ENCODE measurements at places on chromosomes 2 and 18. TPM values are rescaled to one million over a fixed set of nuclear protein-coding genes. Genes with fewer than 3 reads are reported as not detected.

Gene DTNB
- total RNA-seq: 1.0 TPM

- H3K27me3 ChIP-seq: no peaks in the 10 kb centered on the region
- H3K36me3 ChIP-seq: no peaks in the 10 kb centered on the region
- no peak for DNase-seq
- H3K4me3 ChIP-seq: no peak overlapping the region
- no peaks in the 10 kb centered on the region for H3K4me1 ChIP-seq
Measured at GRCh38 chr2:234606896-234607295, 110.0 kb upstream of the ARL4C start.

GRCh38 chr2:24459224-24460161 is 31.6 kb upstream of the NCOA1 start:
- no peak overlapping the region for H3K27ac ChIP-seq
- H3K27me3 ChIP-seq: no peaks in the 10 kb centered on the region
- H3K36me3 ChIP-seq: no peaks in the 10 kb centered on the region

DNA sequence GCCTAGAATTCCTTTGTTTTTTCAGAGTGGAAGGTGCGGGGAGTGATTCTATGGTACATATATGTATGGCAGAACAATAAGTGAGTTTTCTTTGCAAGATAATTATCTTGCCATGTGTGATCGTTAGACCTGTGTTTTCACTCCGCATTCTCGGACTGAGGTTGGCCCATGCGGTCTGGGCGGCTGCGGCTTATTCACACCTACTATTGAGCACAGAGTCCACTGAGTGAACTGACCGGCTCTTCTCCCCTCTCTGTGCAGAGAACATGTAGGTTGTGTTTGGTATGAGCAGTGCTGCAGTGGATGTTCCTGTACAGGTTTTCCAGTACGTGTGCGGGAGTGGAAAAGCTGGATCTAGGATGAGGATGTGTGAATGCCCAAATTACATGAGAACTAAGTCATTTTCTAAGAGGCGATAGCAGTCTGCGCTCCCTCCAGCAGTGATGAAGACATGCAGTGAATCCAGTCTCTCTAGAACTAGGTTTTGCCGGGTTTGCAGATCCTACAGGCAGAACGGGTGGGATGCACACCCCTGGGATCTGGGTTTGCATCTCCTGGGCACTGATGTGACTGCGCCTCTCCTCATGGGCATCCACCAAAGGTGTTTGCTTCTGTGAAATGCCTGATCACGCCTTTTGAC is 27.1 kb downstream of the MTERF4 start:
- no peaks in the 10 kb centered on the region for H3K27me3 ChIP-seq
- H3K36me3 ChIP-seq: peaks cover 45% of the 10 kb centered on the region
- H3K27ac ChIP-seq: no peak overlapping the region
- no peak for DNase-seq
- H3K4me1 ChIP-seq: peaks cover 38% of the 10 kb centered on the region

Gene ABHD1
- not detected for total RNA-seq

DNA sequence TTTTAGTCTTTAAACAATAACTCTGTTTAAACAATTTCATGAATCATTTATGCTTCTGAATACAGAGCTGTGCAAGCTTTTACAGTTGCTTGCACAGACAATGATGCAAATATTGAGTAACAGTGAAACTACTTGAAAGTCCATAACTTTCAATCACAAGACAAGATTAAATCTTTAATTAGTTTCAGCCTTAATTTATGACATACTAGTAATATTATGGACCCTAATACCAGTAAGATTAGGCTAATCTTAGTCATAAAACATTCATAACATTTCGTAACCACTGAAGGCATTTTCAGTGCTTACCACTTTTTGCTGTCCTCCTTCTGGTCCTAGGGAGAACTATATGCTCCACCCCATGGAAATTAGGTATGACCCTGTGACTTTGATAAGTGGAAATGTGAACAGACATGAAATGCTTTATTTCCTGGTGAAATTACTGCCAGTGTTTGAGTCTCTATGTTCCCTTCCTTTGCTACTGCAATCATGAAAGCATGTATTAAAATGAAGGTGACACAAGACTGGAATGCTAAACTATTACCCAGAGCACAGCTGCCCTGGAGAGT is 1.8 kb upstream of the COBLL1 start:
- no peak for DNase-seq
- no peak overlapping the region for H3K27ac ChIP-seq
- peaks cover 7% of the 10 kb centered on the region for H3K36me3 ChIP-seq
- peaks cover 7% of the 10 kb centered on the region for H3K27me3 ChIP-seq

- no peaks in the 10 kb centered on the region for H3K27me3 ChIP-seq
- no peaks in the 10 kb centered on the region for H3K36me3 ChIP-seq
- H3K4me1 ChIP-seq: no peaks in the 10 kb centered on the region
Measured at GRCh38 chr18:10202845-10203321, 251.6 kb upstream of the APCDD1 start.

Gene PDCD1
- not detected for total RNA-seq

Gene GALNT14
- 0.21 TPM for total RNA-seq

DNA sequence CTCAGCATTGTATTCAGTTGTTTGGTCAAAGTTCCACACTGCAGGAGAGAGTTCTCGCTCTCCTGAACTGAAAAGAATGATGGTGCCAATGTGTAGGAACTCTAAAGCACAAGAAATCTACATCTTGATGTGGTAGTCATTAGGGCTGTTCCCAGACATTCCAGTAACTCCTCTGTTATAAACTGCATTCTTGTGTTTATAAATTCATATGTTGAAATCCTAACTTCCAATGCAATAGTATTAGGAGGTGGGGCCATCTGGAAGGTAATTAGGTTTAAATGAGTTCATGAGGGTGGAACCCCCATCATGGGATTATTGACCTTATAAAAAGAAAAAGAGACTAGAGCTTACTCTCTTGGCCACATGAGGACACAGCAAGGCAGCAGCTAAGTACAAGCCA is 239.6 kb downstream of the CDH20 start:
- H3K36me3 ChIP-seq: no peaks in the 10 kb centered on the region
- no peaks in the 10 kb centered on the region for H3K27me3 ChIP-seq
- no peak for DNase-seq
- H3K4me1 ChIP-seq: peaks cover 40% of the 10 kb centered on the region
- H3K27ac ChIP-seq: no peak overlapping the region
- H3K4me3 ChIP-seq: no peak overlapping the region

- H3K27me3 ChIP-seq: no peaks in the 10 kb centered on the region
- DNase-seq: no peak
- no peak overlapping the region for H3K27ac ChIP-seq
- H3K4me3 ChIP-seq: no peak overlapping the region
Measured at GRCh38 chr2:38148501-38148900, 72.5 kb upstream of the CYP1B1 start.

DNA sequence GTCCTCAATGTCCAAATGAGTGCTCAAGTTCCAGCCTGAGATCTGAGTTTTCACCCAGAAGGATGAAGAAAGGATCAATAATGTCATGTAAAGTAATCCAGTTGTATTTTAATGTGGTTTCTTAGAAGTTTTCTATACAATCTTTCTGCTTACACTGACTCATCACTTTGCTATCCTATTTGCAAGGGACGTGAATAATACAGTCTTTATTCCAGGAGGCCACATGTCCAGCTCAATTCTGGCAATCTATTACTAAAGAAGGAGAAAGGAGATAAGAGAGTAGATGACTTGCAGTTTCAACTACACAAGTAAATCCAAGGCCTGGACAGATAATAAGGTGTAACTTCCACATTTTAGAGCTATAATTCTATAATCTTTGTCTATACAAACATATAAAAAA is 601.1 kb upstream of the SETBP1 start:
- H3K4me1 ChIP-seq: peaks cover 10% of the 10 kb centered on the region
- no peaks in the 10 kb centered on the region for H3K36me3 ChIP-seq
- no peak for DNase-seq

DNA sequence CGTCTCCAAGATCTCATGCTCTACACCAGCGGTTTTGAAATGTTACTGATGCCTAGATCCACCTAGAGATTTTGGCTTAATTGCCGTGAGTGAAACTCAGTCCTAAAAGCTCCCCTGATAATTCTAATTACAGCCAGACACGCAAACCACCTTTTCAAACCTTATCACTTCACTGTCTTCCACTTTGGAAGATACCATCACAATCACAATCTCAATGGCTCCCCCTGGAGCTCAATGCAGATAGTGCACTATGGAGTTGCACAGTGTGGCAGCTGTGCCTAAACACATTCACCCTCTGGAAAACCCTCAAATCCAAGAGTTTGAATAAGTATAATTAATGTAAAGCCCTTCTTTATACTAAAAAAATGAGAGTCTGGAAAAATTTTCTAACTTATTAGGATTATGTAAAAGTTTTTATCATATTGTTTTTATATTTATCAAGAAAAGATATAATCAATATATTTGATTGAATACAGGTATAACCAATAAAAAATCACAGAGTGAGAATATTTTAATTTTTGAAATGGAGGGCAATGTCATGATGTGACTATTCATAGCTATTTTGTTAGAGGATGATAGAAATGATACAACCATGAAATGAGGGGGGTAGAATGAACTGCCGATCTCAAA is 102.9 kb upstream of the SLC8A1 start:
- H3K4me3 ChIP-seq: no peak overlapping the region
- no peaks in the 10 kb centered on the region for H3K4me1 ChIP-seq
- peak; percentile 44 for DNase-seq
- H3K27ac ChIP-seq: no peak overlapping the region
- no peaks in the 10 kb centered on the region for H3K36me3 ChIP-seq

DNA sequence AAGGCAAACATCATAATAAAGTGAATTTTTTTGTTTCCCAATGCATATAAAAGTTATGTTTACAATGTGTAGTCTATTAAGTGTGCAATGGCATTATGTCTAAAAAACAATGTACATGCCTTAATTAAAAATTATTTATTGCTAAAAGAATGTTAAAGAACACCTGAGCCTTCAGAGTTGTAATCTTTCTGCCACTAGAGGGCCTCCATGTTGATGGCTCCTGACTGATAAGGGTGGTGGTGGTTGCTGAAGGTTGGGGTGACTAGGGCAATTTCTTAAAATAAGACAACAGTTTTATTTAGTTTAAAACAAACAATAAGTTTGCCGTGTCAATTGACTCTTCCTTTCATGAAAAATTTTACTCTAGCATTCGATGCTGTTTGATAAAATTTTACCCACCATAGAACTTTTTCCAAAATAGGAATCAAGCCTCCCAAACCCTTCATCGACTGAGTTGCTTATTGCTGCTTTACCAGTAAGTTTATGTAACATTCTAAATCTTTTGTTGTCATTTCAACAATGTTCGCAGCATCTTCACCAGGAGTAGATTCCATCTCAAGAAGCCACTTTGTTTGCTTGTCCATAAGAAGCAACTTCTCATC is 32.3 kb downstream of the MAP3K2 start:
- no peaks in the 10 kb centered on the region for H3K36me3 ChIP-seq
- peak; percentile 6 for DNase-seq
- no peak overlapping the region for H3K4me3 ChIP-seq
- no peak overlapping the region for H3K27ac ChIP-seq
- no peaks in the 10 kb centered on the region for H3K27me3 ChIP-seq

DNA sequence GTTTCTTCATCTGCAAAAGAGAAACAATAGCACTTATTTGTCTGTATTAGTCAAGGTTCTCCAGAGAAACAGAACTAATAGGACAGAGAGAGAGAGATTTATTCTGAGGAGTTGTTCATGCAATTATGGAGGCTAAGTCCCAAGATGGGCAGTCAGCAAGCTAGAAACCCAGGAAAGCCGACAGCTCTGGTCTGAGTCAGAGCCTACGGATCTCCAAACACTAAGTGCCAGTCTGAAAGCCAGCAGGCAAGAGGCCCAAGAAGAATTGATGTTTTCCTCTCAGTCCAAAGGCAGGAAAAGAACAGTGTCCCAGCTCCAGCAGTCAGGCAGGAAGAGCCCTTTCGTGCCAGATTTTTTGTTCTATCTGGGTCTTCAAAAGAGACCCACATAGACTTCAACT is 36.5 kb upstream of the SLC66A3 start:
- H3K27me3 ChIP-seq: no peaks in the 10 kb centered on the region
- no peaks in the 10 kb centered on the region for H3K4me1 ChIP-seq
- no peak for DNase-seq
- no peak overlapping the region for H3K4me3 ChIP-seq
- no peaks in the 10 kb centered on the region for H3K36me3 ChIP-seq
- no peak overlapping the region for H3K27ac ChIP-seq

DNA sequence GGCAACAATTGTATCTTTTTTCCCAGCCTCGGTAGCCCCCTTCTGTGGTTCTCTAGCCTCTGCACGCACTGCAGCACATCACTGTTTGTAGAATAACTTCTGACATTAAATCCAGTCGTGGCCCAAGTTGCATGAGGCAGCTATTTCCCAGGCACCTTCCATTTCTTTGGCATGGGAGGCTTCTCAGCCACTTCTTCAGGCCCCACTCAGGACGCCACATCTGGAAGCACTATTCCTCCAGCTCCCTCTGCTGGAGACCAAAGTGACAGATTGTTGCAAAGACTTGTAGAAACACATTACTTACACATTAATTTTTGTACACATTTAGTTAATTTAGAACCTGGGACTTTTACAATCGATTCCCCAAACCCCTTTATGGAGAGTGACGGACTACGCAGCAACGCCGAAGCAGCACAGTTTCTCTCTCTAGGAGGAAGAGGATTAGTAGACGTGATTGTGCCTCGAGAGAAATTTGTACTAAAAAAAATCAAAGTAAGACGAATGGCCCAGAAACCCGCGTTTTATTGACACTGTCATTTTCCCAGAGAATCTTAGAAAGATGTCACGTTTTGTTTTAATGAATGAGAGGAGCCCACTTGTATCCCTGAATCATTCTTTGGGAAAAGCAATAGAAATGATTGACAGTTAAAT is 57.8 kb upstream of the RGPD5 start:
- no peaks in the 10 kb centered on the region for H3K4me1 ChIP-seq
- H3K27ac ChIP-seq: no peak overlapping the region
- H3K36me3 ChIP-seq: no peaks in the 10 kb centered on the region
- H3K4me3 ChIP-seq: no peak overlapping the region
- H3K27me3 ChIP-seq: no peaks in the 10 kb centered on the region
- DNase-seq: peak; percentile 61

Gene TRIM43
- not detected for total RNA-seq

- no peak overlapping the region for H3K4me3 ChIP-seq
- no peak overlapping the region for H3K27ac ChIP-seq
- H3K4me1 ChIP-seq: peaks cover 12% of the 10 kb centered on the region
- DNase-seq: no peak
Measured at GRCh38 chr2:85385746-85386145, 24.4 kb downstream of the CAPG start.

DNA sequence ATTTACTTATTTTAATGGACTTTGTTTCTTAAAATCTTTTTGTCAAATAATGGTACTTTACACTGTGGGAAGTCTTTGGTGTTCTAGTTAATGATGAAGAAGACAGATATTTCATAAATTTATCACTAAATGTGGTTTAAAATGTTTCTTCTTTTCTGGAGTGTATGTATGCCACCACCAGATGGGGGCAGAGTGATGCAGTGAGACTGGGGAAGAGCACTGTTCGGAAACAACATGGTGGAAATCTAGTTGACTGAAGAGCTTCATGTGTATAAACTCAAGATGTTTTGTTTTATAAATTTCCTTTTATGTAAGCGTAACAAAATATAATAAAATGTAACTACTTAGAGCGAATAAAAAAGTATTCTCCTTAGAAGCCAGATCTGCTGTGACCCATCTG is 195.1 kb downstream of the KCNE4 start:
- no peaks in the 10 kb centered on the region for H3K27me3 ChIP-seq
- DNase-seq: no peak
- no peak overlapping the region for H3K27ac ChIP-seq
- H3K4me3 ChIP-seq: no peak overlapping the region
- H3K4me1 ChIP-seq: no peaks in the 10 kb centered on the region
- H3K36me3 ChIP-seq: no peaks in the 10 kb centered on the region

- H3K36me3 ChIP-seq: no peaks in the 10 kb centered on the region
- no peaks in the 10 kb centered on the region for H3K4me1 ChIP-seq
- no peak overlapping the region for H3K27ac ChIP-seq
- DNase-seq: no peak
- H3K27me3 ChIP-seq: peaks cover 4% of the 10 kb centered on the region
Measured at GRCh38 chr18:62683935-62684334, 31.4 kb upstream of the PHLPP1 start.

Gene KIDINS220
- 50.8 TPM for total RNA-seq
